Stimulated activated CD4-positive, alpha-beta T cell treated with anti-CD3 and anti-CD28 coated beads, Interleukin-15, amount 100 ng/mL, for 1 hour (primary cell): ENCODE measurements at places on chromosomes 4 and X.

DNA sequence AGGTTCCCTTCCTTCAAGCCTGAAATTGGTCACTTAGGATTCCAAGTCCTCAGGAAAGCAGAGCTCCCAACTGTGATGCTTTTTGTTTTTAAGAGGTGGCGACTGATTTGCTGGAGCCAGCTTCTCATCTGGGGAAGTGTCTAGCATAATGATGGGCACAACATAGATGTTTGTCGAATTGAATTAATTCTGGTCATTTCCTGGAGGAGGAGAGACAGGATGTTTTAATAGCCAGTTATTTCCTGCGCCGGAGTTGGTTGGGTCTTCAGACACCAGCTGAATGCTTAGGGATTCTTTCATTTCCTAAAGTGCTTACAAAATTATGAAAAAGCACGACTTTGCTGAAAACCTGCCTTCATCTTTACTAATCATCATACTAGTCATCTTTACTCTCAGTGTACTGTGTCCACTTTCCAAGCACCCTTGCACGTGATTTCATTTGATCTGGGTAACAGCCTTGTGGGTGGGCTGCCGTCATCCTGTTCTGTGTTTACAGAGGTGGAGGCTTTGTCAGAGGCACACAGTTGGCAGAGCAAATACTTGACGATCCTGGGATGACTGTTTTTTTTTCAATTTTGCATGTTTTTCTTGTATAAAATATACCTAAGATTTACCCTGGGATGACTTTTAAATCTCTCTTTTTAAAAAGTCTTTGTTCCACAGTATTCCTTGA is 49.5 kb downstream of the RGS12 start:
- no peak for DNase-seq

DNA sequence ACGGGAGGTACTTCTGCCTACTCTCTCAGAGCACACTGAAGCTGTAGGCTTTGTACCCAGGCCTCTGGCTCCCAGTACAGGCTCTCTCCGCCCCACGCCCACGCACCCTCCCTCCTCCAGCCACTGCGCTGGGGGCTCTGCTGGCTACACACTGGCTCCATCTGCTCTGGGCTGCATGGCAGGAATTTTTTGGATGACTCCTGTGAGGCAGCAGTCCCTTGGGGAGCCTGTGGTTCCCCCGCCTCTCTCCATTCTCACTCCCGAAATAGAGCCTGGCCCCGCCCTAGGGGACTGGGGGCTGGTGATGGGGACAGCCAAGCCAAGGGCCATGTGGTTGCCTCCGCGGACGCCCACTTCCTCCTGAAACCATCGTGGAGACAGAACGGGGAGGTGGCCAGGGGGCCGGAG is 58.1 kb upstream of the ADRA2C start:
- no peak for DNase-seq

DNA sequence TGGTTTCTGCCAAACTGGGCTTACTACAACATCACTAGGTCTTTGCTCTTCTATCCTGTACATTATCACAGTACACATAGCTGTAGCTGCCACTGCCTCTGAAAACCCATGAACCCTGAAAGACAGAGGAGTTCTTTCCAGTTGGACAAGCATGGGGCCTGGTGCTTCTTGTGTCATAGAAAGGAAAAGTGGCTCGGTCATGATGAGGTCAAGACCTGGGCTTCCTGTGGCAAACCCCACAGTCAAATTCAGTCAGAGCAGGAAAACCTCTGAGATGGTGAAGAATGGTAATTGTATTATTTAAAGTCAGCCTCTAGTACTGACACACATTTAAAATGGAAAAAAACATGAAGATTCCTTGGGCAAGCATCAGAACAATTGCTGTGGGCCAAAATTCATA is 133.3 kb upstream of the PRPS2 start:
- DNase-seq: no peak

GRCh38 chr4:101274888-101275752 is 72.2 kb downstream of the PPP3CA start:
- DNase-seq: no peak

- no peak for DNase-seq
Observed at GRCh38 chr4:170386511-170386910, 296.8 kb upstream of the AADAT start.
